ENCODE measurements at places on chromosomes 5 and 9. TPM values are rescaled to one million over a fixed set of nuclear protein-coding genes. Genes with fewer than 3 reads are reported as not detected.
A peak's percentile ranks its signal among the peaks of the same experiment; 100 is the strongest.

DNA sequence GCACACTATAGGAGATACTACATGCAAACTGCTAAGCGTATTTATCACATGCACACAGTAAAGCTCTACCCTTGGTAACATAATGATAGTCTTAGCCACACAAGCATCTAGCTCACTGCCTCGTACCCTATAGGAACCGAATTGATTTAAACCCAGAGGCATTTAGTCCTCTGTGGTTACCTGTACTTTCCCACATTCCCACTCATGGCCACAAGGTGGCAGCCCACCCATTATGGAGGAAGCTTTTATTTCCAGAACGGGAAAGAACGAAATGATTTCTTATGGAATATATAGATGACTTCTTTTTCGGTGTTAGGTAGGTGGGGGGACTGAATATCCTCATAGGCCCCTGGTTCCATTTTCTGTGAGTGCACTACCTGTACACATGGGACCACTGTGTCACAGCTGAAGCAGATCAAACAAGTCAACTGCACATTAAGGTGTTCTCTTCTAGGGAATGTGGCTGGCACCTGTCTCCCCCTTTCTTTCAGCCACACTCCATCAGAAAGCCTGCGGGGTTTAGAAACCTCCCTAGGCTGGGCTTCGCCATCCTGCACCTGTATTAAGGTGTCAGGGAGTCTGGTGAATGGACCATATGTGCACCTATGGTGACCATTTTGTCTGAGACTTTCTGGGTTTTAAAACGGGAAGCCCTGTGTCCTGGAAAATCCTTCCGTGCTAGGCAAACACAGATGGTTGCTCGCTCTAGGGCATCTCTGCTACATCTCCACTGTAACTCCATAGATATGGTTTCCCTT is 313.2 kb downstream of the SLIT3 start:
- peak; percentile 49 for DNase-seq

The SVEP1 gene
- total RNA-seq = 0.17 TPM

- peak; percentile 18 for DNase-seq
Measured at GRCh38 chr9:36150574-36151315, 14.2 kb downstream of the GLIPR2 start.

- no peak for DNase-seq
Measured at GRCh38 chr9:25864509-25864908, 186.3 kb upstream of the TUSC1 start.

- no peak for DNase-seq
Measured at GRCh38 chr5:95554331-95554646, 488 bp downstream of the SKIC3 start.

The TNFSF8 gene
- not detected for total RNA-seq
